Airway epithelial cell (primary cell): ENCODE measurements at places on chromosomes 11 and 22. TPM values are rescaled to one million over a fixed set of nuclear protein-coding genes. Genes with fewer than 3 reads are reported as not detected.

The OMP gene
- total RNA-seq = 3.3 TPM in 1 of 2 replicates, not detected in the other

The ZFTA gene
- total RNA-seq = 7.3 and 7.6 TPM in 2 replicates

The OR51Q1 gene
- not detected in 2 replicates for total RNA-seq

The SCARF2 gene
- total RNA-seq = 2.6 and 3.0 TPM in 2 replicates

The CRACR2B gene
- 2.4 and 3.0 TPM in 2 replicates for total RNA-seq

The C11orf91 gene
- not detected in 2 replicates for total RNA-seq

The KRTAP5-11 gene
- not detected in 2 replicates for total RNA-seq

The BATF2 gene
- total RNA-seq = 0.09 TPM in 1 of 2 replicates, not detected in the other

The ENTHD1 gene
- total RNA-seq = not detected in 2 replicates

The OR8D1 gene
- total RNA-seq = not detected in 2 replicates

The EPS8L2 gene
- 117 and 146 TPM in 2 replicates for total RNA-seq

The VPS26B gene
- 38.1 and 40.7 TPM in 2 replicates for total RNA-seq

The IL17REL gene
- not detected in 2 replicates for total RNA-seq

The SYT7 gene
- total RNA-seq = 2.2 and 5.8 TPM in 2 replicates

The TPBGL gene
- total RNA-seq = not detected in 2 replicates

The OR5M10 gene
- total RNA-seq = not detected in 2 replicates

The PHOX2A gene
- total RNA-seq = not detected in 2 replicates

The SCO2 gene
- total RNA-seq = 1.8 TPM in 1 of 2 replicates, not detected in the other

The RIC3 gene
- total RNA-seq = 0.14 and 0.23 TPM in 2 replicates

The NXPE2 gene
- not detected in 2 replicates for total RNA-seq

The JAM3 gene
- total RNA-seq = 2.7 and 7.4 TPM in 2 replicates

The PLEKHB1 gene
- not detected in 2 replicates for total RNA-seq

The OR4S1 gene
- not detected in 2 replicates for total RNA-seq

The SHANK3 gene
- total RNA-seq = 1.8 and 3.1 TPM in 2 replicates

The KDM4E gene
- total RNA-seq = not detected in 2 replicates
